Esophagus muscularis mucosa (tissue), 4 donors: ENCODE measurements at places on chromosomes 2 and 18. TPM values are rescaled to one million over a fixed set of nuclear protein-coding genes. Genes with fewer than 3 reads are reported as not detected.

Gene VIL1
- 0.86 TPM for total RNA-seq

Gene BARD1
- 24.1 TPM for total RNA-seq

Gene SAG
- not detected for total RNA-seq

Gene ELOA2
- not detected for total RNA-seq

Gene USP34
- 131 TPM for total RNA-seq

Gene GCKR
- total RNA-seq: not detected

Gene KLHL41
- 2.8 TPM for total RNA-seq

Gene EPAS1
- 171 TPM for total RNA-seq

Gene FBLN7
- total RNA-seq: 1.8 TPM

Gene ASB18
- not detected for total RNA-seq

Gene RTN4
- 252 TPM for total RNA-seq

Gene KCNG2
- total RNA-seq: not detected

Gene SCYGR7
- not detected for total RNA-seq

Gene ZNF521
- 15.6 TPM for total RNA-seq
